ENCODE measurements at places on chromosomes 2 and 18. TPM values are rescaled to one million over a fixed set of nuclear protein-coding genes. Genes with fewer than 3 reads are reported as not detected.

Gene TSGA10
- 1.6 TPM for total RNA-seq

Gene MAP2
- 29.4 TPM for total RNA-seq

Gene TMEFF2
- not detected for total RNA-seq

Gene PRKAG3
- total RNA-seq = not detected

Gene SPEG
- total RNA-seq = 0.05 TPM

Gene SPOPL
- 7.1 TPM for total RNA-seq

Data from mammary microvascular endothelial cell (primary cell).